ENCODE measurements at places on chromosomes 6 and 20. TPM values are rescaled to one million over a fixed set of nuclear protein-coding genes. Genes with fewer than 3 reads are reported as not detected.

RALY gene
- total RNA-seq: 169 TPM

DNA sequence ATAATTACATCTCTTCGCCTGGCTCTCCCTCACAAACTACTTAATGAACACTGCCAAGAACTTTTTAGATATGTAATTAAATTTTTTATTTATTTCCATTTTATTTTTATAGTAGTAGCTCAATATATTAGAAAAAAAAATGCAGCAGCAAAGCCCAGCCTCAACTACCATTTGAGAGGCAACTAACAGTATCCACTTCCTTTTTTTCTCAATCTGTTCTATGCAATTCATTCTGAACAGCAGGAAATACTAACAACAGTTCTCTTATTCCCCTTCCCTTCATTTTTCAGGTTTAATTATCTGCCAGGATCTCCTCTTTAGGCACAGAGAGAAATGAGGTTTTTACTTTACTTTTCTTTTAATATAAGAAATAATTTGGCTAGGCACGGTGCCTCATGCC, 112.7 kb downstream of the ZNF217 start:
- H3K36me3 ChIP-seq: no peaks in the 10 kb centered on the region
- H3K4me3 ChIP-seq: no peak overlapping the region
- no peak overlapping the region for H3K27ac ChIP-seq
- peaks cover 1% of the 10 kb centered on the region for H3K27me3 ChIP-seq
- no peak for DNase-seq

DNA sequence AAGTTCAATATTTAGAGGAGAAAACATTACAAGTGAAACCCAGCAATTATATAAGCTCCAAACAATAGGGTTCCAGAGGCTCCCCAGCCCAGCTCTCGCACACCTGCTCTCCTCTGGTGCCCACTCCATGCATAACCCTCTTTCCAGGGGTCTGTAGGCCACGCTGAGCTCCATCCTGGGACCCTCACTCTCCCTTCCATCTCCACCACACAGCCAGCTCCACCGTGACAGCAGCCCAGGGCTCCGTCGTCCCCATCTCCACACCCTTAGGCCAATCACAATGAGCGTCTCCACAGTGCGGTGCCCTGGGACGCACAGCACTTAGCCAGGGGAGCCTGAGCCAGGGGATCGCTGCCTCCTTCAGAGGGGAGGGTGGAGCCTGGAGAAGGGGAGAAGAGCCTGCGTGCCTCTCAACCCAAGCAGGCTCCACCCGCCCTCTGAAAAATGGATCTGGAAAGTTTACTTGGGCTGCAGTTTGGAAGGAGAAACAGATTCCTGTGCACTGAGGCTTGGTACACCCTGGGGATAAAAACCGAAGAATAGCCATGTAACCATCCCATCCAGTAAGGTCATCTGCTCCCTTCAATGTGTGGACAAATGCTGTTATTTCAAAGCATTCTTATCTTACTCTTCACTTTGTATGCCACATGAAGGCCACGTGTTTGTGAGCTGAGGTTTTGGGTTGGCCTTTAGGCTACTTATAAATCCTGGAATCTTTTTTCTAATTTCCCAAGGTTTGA, 72.4 kb upstream of the GGTLC1 start:
- DNase-seq: no peak
- H3K4me3 ChIP-seq: no peak overlapping the region
- H3K27ac ChIP-seq: peak overlapping the region; percentile 6
- H3K27me3 ChIP-seq: no peaks in the 10 kb centered on the region
- H3K36me3 ChIP-seq: no peaks in the 10 kb centered on the region

GRCh38 chr20:858011-858410, 24.5 kb downstream of the FAM110A start:
- H3K27me3 ChIP-seq: peaks cover 2% of the 10 kb centered on the region
- peak; percentile 33 for DNase-seq
- peaks cover 16% of the 10 kb centered on the region for H3K4me1 ChIP-seq
- no peak overlapping the region for H3K4me3 ChIP-seq

C6orf163 gene
- 1.2 TPM for total RNA-seq

Data from chondrocyte (in vitro differentiated cells).